ENCODE measurements at places on chromosomes 1 and 21. TPM values are rescaled to one million over a fixed set of nuclear protein-coding genes. Genes with fewer than 3 reads are reported as not detected.

DNA sequence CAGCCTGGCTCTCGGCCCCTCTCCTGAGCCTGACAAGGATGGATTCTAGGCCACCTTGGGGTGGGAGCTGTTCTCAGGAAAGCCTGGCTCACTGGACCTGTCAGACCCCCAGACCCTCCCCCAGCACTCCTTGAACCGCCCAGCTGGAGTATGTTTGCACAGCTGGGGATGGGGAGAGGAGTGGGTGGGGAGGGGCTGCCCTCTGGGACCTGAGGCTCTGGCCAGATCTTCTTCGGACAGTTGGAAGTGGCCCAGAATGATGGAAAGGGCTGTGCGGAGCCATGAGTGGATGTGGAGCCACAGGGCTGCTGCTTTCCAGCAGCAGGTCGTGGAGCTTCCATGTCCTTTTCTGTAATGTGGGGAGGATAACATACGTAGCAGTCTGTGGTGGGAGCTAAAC lies 43.0 kb upstream of the TRABD2B start:
- no peak for DNase-seq

DNA sequence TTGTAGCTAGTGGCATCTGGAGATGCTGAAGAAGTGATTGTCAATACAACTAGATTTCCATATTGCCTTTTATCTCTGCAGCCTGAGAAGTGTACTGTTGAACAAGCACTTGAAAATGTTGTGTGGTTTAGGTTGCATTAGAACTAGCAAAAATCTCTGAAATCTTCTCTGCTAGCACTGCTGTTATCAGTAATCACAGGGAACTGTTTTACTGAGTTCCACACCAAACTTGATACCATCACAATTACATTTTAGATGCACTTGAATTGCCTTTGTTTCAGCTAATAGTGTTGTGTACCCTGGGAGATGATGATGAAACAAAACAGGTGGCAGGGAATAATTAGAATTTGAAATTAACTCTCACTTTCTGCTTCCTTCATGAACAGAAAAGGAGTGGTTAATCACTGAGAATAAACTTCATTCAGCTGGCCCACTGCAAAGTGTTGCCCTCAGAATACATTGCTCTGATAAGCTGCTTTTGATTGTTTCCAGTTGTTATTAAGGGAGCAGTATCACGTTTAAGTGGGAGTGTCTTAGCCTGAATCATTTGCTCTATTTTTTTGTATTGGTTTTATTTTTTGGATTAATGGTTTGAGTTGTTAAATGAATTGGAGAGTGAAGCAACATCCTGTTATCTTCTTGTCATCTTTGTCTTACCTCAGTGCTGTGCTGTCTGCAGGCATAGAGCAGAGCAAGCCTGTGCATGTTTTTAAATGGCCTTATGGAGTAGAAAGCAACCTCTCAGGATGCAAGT lies 13.0 kb downstream of the FAM20B start:
- DNase-seq, result no peak

- DNase-seq, result no peak
Measured at GRCh38 chr1:213982672-213983492, 4.9 kb upstream of the PROX1 start.

DNA sequence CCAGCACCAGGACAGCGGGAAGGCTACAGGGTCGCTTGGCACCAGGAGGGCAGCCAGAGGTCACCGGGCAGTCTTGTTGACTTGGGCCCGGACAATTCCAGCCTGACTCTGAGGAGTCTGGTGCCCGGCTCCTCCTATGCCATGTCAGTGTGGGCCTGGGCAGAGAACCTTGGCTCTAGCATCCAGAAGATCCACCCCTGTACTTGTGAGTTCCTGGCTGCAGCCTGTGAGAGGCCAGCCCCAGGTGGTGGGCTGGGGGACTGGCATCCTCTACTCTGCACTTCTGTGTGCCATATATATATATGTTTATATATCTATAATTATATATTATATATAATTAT lies 11.6 kb upstream of the PTPN7 start:
- DNase-seq, result no peak

DNA sequence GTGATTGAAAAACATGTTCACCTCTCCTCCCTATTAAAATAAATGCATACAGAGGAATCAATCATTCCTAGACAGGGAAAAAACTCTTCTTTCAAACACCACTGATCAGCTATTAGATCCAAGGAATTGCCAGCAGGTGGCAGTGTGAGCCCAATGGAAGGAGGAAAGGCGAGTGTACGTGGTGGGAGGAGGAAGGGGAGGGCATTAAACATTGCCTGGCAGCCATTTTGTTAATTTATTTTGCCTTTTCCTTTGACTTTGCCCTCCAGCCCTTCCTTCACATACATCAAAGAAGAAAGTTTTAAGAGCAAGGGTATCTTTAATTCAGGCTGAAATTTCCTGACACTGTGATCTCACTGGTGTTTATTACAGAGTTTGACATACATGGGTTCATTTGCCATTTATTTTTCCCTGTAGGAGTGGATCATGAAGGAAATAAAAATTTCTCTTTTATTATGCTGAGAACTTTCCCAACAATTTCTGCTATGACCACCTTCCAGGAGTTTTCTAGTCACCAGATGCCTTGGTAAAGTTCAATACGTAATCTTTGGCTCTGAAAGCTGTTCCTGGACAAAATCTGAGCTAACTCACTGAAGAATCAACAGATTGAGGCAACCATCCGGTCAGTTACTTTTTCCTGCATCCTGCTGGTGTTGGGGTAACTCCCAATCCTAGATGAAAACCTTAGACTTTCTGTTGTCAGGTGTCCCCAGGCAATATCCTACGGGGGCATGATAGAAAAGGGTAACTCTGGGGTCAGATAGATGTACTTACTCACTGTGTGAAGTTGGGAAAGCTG lies 1.9 kb upstream of the GNAI3 start:
- DNase-seq, result peak; percentile 93

DNA sequence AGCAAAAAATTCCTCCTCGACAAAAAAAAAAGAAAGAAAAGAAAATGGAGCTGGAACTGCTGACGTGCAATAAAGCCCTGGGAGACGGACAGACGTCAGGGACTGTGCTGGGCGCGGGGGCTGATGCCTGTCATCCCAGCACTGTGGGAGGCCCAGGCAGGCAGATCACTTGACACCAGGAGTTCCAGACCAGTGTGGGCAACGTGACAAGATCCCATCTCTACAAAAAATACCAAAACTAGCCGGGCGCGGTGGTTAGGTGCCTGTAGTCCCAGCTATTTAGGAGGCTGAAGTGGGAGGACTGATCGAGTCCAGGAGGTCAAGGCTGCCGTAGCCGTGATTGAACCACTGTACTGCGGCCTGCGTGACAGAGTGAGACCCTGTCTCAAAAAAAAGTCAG lies 3.6 kb upstream of the ANKRD65 start:
- no peak for DNase-seq

- DNase-seq, result peak; percentile 8
Measured at GRCh38 chr1:86965012-86965826, 50.8 kb downstream of the HS2ST1 start.

DNA sequence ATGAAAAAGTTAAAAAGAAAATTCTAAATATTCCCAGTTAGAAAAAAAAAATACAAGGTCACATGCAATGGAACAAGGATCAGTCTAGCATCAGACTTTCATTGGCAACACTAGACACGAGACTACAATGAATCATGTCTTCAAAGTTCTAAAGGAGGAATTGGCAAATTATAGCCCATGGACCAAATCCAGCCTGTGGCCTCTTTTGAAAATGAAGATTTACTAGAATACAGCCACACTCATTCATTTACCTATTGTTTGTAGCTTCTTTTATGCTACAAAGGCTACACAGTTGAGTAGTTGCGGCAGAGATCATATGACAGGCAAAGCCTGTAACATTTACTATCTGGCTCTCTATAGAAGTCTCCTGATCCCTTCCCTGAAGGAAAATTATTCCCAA lies 71.4 kb downstream of the MRPL39 start:
- no peak for DNase-seq

DNA sequence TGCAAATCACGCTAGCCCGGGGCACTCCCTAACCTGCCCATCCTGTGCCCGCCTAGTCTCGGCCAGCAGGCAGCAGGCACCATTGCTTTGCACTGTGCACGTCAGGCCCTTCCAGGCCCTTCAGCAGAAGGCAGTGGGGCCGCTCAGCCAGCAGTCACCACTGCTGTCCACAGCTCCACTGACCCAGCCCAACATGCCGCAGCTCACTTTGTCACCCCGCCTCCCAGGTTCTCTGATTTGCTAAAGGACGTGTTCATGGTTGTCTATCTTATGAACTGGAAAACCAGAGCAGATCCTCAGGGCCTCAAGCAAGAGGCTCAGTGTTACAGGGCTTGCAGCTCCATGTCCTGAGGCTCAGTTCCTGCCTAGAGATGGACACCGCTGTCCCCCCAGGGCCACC lies 14.2 kb upstream of the SPOCD1 start:
- no peak for DNase-seq

DNA sequence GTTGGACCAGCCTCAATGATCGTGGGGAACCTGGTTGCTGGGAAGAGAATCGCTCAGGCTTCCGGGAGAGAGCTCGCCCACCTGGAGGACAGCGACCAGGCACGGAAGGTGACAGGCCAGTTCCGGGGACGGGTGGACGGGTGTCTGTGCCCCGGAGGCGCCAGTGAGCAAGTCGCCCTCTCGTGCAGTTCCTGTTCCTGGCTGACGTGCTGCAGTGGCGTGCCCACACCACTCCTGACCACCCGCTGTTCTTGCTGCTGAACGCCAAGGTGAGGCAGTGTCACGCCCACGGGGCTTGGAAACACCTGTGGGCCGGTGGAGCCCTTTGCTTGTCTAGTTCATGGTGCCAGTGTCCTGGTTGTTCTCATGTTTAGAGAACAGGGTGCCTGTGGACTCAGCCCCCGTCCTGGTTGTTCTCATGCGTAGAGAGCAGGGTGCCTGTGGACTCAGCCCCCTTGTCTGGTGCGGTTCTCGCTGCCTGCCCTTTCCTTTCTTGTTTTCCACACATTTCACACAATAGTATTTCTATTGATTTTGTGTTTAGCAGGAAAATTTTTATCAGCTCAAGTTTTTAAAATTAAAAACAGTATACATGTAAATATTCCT lies 53.1 kb downstream of the S100B start:
- no peak for DNase-seq

Gene TDRD5
- not detected for polyA plus RNA-seq

Gene CELF3
- 22.4 TPM for polyA plus RNA-seq

Gene RAB29
- polyA plus RNA-seq, result 3.3 TPM

Gene KPRP
- not detected for polyA plus RNA-seq

Gene CDCA8
- 12.0 TPM for polyA plus RNA-seq

Data from muscle of arm (tissue), 14 donors.